ENCODE measurements at places on chromosomes 5 and 9. TPM values are rescaled to one million over a fixed set of nuclear protein-coding genes. Genes with fewer than 3 reads are reported as not detected.

- no peak for DNase-seq
Observed at GRCh38 chr5:36679221-36679989, 73.0 kb downstream of the SLC1A3 start.

DNA sequence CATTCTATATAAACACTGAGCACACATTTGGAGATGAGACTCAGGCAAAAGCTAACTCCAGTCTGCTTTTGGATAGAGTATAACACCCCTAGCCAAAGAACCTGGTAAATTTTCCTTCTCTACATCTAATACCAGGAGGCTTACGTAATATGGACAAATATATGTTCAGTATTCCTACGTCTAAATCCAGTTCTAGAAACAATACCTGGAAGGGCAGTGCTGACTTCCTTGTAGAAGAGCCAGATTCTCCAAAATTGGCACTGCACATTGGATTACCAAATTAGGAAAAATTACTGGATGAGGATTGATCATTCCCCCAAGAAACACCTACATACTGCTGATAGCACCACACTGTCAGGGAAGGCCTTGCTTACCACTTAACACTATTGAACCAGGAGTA lies 247.4 kb downstream of the SAXO1 start:
- DNase-seq = no peak

DNA sequence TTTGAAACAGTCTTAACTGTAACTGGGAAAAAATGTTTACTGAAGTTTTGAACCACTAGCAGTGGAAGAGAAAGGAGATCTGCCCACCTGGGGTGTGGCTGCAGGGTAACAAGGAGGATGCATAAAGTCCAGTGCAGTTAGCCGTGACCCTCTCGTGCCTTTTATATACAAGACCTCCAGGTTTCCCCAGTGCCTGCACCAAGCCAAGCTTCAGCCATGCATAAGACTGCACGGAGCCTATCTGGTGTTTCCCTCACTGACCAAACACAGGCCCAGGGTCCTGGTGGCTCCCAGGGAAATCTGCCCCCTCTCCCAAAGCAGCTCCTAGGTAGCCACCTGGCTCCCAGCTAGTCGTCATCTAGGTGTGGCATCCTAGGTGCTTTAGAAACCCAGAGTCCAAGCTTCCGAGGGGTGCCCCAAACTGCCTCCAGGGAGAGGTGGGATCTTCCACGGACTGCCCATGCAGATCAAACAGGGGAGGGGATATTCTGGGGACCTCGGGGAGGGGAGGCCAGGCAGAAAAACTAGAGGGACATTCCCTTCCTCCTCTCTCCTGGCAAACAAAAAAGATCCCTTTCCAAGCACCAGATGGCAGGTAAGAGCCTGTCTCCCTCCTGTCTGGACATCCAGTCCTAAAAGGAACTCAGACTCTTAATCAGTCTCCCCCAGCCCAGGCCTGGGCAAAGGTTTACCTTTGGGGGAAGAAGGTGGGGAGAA lies 2.7 kb downstream of the SHB start:
- DNase-seq = no peak

DNA sequence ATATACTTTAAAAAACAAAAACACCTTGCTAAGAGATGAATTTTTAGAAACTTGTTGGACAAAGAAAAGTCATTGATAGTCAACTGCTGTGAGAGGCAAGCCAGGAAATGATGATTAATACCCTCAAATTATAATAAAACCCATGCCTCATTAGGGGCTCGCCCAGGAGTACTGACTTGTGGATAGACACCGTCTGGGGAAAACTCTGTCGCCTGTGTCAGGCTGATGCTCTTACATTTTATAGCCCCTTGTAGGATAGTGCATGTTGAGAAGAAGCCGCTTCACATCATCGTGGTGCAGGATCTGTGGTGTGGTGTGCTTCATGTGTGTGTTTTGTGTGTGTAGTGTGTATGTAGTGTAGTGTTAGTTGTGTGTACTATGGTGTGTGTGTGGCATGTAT lies 39.1 kb downstream of the SYK start:
- no peak for DNase-seq

PCDHB14 gene
- polyA plus RNA-seq = not detected

- no peak for DNase-seq
Observed at GRCh38 chr9:134214766-134215419, 50.5 kb upstream of the RNU6ATAC start.

TOR4A gene
- polyA plus RNA-seq = 3.2 TPM

- no peak for DNase-seq
Observed at GRCh38 chr5:173472784-173473278, 143.6 kb downstream of the BOD1 start.

DNA sequence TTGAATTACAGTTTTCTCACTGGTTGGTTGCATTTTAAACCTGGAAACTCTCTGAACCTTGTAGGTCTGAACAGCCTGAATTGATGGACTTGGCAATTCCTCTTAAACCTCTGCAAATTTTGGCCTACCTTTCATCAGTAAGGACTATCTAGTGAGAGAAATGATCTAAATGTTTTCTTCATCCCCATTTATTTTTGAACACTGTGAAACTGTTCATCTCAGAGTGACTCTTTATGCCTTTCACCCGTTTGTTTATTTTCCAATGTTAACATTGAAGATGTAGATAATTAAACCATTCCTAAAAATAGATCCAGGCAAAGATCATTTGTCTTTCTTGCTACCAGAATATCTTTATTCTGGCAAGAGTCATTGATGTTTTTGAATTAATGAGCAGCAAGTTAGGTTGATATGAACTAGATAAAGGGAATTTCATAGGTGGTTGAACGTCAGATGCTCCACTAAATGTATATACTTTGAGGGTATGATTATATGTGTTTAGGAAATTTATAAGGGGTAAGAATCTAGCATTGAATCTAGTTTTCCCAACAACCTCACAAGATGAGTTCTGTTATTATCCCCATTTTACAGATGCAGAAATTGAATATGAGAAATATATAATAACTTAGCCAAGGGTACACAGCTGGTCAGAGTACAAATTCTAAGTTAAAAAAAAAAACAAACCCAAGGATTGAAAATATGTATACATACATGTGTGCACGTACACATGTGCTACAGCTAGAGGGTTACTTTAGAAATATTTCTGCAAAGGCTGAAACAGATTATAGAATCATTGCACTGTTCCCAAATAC lies 3.4 kb downstream of the CPEB4 start:
- no peak for DNase-seq

PCDHA7 gene
- not detected for polyA plus RNA-seq

SPINK5 gene
- not detected for polyA plus RNA-seq

PTPRD gene
- not detected for polyA plus RNA-seq

MAN2A1 gene
- 20.6 TPM for polyA plus RNA-seq

TAF11L7 gene
- not detected for polyA plus RNA-seq

SPINK13 gene
- polyA plus RNA-seq = not detected

- no peak for DNase-seq
Observed at GRCh38 chr5:5178136-5178535, 38.0 kb downstream of the ADAMTS16 start.

DNA sequence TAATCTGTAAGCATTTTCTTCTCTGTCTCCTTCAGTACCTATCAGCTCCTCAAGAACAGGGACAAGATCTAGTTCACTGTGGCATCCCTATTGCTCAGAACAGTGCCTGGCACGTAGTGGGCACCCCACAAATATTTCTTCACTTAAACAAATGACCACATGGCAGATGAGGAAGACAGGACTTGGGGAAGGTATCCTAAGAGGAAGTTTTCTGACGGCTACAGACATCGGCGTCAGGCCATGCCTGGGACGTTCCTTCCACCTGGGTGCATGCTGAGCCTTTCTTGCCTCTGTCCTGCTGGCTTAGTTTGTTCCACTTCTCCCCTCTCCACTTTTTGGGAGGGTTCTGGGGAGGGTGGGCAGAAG lies 60.2 kb downstream of the NEURL1B start:
- no peak for DNase-seq

- no peak for DNase-seq
Observed at GRCh38 chr5:143014017-143014651, 244.0 kb downstream of the ARHGAP26 start.

GLDC gene
- polyA plus RNA-seq = 1.6 TPM

DNA sequence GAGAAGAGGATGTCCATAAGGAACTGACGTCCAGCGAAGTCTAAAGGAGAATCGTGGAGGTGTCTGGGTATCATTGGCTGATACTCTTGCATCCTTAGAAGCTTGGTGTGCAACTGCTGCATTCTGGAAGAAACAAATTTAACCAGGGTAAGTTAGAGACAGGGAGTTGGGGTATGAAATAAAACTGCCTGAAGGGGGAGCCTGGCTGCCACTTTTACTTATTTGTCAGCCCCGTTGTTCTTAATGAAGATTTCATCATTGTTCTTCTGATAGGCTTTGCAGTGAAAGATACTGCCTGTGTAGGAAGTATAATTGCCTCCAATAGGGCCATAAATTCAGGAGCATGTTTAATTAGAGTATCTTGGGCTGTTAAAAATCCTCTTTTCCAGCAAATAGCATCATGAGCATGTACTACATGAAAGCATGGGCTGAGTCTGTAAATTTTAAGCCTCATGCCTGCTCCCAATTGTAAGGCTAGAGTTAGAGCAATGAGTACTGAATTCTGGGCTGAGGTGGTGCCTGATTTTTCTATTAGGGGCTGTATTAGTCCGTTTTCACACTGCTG lies 1264.5 kb upstream of the ACO1 start:
- peak; percentile 36 for DNase-seq

NR5A1 gene
- polyA plus RNA-seq = not detected

AGXT2 gene
- not detected for polyA plus RNA-seq

GRCh38 chr9:126480813-126481212 lies 132.9 kb upstream of the LMX1B start:
- DNase-seq = no peak

- no peak for DNase-seq
Observed at GRCh38 chr9:92188969-92189781, 74.0 kb upstream of the SPTLC1 start.

IL3 gene
- polyA plus RNA-seq = not detected

GRCh38 chr5:41338136-41338675 lies 124.9 kb upstream of the C6 start:
- DNase-seq = no peak

- peak; percentile 56 for DNase-seq
Observed at GRCh38 chr9:131630205-131630831, 85.0 kb downstream of the PRRT1B start.

GRCh38 chr5:94314460-94315131 lies 303.8 kb downstream of the KIAA0825 start:
- no peak for DNase-seq

LRRC19 gene
- 0.44 TPM for polyA plus RNA-seq

DNA sequence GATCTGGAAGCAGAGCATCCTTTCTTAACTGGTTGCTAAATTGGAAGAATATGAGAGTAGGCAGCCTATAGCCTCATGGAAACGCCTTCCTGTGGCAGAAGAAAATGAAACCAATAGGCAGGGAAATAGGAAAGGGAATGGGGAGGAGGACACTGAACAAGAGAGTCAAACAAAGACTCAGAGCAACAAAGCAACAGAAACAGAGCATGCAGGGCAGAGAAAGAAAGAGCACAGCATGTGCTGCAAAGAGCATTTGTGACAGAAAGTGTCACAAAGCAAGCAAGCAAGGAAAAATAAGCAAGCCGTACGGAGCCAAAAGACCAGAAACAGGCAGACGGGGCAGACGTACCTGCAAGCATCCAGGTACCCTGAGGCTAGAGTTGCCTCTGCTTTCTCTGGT lies 123.1 kb downstream of the RAPGEF6 start:
- DNase-seq = no peak

- no peak for DNase-seq
Observed at GRCh38 chr9:72919246-72919945, 33.5 kb downstream of the ALDH1A1 start.

DNA sequence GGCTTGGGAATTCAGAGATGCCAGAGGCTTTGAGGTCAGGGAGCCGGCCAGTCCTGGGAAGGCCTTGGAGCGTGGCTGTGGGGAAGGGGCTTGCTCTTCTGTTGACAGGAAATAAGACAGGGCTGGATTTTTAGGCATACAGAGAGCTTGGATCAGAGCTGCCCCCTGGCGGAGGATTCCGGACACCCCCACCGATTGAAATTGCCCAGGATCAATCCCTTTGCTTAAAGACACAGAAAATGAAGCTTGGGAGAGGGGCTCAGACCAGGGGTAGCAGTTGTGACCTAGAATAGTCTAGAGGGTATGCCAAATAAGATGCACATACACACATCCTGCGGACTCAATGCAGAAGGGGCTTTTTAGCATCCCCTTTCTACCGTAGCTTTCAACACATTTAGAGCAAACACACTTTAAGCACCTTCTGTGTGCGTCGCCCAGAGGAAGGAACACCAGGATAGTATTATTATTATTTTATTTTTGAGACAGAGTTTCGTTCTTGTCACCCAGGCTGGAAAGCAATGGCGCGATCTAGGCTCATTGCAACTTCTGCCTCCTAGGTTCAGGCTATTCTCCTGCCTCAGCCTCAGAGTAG lies 1.7 kb upstream of the NTMT1 start:
- peak; percentile 61 for DNase-seq

TSSK1B gene
- not detected for polyA plus RNA-seq

DNA sequence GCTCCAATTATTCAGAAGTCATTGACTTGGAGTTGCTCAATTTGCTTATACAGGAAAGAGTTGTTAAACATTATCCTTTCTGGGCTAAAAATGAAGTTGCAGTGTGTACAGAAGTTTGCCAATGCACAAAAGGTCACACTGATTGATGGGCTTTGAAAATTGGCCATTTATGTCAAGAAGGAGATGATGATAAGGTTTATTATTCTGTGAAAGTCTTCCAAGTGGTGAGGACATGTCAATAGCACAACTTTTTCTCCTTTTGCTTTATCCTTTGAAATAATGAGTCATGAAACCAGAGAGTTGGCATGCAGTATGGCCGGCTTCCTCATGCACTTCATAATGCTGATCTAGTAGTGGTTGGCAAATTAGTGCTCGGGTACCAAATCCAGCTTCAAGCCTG lies 848.5 kb upstream of the WWC1 start:
- no peak for DNase-seq

- no peak for DNase-seq
Observed at GRCh38 chr9:124349675-124350493, 65.4 kb downstream of the PSMB7 start.

SNX2 gene
- 524 TPM for polyA plus RNA-seq

TAF11L10 gene
- not detected for polyA plus RNA-seq

GRCh38 chr5:308672-309271 lies 12.7 kb upstream of the AHRR start:
- DNase-seq = no peak

DNA sequence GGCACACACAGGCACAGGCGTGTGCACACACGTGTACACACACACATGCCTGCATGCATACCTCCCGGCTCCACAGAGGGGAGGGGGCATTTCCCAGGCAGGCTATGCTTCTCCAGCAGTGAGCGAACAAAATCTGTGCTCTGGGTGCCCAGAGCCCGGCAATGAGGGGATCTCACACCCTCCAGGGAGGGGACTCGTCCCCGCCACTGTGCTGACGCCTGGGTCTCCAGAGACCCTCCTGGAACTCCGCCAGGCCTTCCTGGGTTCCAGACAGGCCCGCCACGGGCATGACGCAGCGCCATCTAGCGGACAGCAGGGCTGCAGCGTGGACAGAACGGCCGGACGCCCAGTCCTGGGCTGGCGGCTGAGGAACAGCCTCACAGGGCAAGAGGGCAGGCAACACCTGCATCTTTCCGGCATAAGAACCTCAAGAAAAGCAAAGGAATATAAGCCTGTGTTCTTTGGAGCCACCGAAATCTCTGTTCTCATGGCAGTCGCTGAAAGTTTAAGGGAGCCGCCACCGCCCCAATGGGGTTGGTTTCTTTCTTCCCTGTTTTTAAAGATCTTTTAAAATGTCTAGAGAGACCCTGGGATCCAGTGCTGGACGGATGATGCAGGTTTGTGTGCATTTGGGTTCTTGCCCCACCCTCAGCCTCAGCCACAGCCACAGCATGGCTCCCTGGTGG lies 135.6 kb upstream of the PPP1R26 start:
- DNase-seq = peak; percentile 17

GRCh38 chr5:1805326-1805725 lies 4.1 kb downstream of the NDUFS6 start:
- DNase-seq = no peak

TMC1 gene
- not detected for polyA plus RNA-seq

NRARP gene
- polyA plus RNA-seq = not detected
